ENCODE measurements at places on chromosomes 6 and 20. TPM values are rescaled to one million over a fixed set of nuclear protein-coding genes. Genes with fewer than 3 reads are reported as not detected.

Gene RAB22A
- 24.2 TPM for polyA plus RNA-seq

Gene NOTCH4
- polyA plus RNA-seq = 15.6 TPM

Gene PTCRA
- polyA plus RNA-seq = not detected

Gene WFDC10B
- not detected for polyA plus RNA-seq

Gene ETV7
- polyA plus RNA-seq = not detected

Gene ACSS2
- polyA plus RNA-seq = 46.0 TPM

Gene TUBB2B
- polyA plus RNA-seq = 104 TPM

Gene KCNG1
- polyA plus RNA-seq = 4.3 TPM

Gene PRND
- polyA plus RNA-seq = 3.0 TPM

Gene HLA-DQB2
- 2.9 TPM for polyA plus RNA-seq

DNA sequence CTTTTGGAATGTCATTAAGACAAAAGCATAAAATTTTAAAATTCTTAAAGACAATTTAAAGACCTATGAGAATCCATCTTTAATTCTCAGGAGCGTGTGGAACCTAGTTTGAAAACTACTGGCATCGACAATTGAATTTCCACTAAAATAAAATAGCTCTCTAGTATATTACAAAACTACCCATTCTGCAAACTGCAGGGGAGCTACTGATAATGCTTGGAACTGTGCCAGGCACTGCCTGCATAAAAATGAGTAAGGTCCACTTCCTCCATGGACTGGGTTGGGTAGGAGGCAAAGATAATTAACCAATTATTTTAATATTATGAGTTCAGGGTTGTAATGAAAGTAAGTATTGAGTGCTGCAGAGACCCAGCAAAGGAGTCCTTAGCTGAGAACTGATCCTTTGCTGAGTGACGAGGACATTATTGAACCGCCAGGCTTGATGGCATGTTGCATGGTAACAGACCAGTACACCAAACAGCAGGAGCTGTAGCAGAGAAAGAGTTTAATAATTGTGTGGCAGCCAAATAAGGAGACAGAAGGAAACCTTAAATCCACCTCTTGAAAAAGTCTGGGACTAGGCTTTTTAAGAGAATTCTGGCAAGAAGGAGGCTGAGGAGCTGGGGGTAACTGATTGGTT is 261.3 kb downstream of the ESR1 start:
- no peak for DNase-seq

GRCh38 chr20:1118004-1118335 is 432 bp upstream of the PSMF1 start:
- DNase-seq = no peak

GRCh38 chr20:45935416-45936046 is 1.0 kb downstream of the PCIF1 start:
- DNase-seq = no peak

DNA sequence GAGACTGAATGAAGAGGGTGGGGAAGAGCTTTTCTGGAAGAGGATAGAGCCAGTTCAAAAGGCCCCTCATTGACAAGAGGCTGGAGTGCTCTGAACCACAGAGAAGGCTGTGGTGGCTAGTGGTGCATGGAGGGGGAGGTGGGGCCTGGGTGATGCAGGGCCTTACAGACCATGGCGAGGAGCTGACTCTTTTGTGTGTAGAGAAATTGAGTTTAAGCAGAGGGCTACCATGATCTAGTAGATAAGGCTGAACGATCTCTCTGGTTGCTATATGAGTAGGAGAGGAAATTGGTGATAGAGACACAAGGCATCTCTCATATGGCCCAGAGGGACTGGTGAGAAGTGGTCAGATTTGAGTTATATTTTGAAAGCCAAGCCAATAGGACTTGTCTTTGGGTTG is 137.6 kb downstream of the UST start:
- no peak for DNase-seq

GRCh38 chr6:151121900-151122299 is 117.9 kb upstream of the AKAP12 start:
- DNase-seq = no peak

- no peak for DNase-seq
Observed at GRCh38 chr6:139852488-139853140, 478.2 kb upstream of the CITED2 start.

- no peak for DNase-seq
Observed at GRCh38 chr20:38227420-38228360, 32.8 kb downstream of the KIAA1755 start.

DNA sequence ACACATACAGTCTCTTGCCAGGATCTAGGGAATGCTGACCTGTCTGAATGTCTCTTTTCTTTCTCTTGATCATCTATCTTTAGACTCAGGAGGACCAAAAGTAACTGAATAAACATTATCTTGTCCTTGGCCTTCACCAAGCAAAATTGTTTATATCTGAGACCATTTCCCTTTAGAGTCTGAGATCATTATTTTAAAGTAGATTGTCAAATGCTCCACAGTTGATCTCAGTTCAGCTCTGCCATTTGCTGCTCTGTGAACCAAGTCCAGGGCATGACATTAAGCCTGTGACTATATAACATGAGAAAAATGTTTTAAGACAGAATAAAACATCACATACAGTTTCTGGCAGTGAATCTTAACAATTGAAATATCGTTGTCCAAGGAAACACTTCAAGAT is 148.3 kb upstream of the NRSN1 start:
- no peak for DNase-seq

- peak; percentile 96 for DNase-seq
Observed at GRCh38 chr6:31541658-31542521, at the start of gene DDX39B. Gene DDX39B, minus strand, starts transcription at chr6:31542003. Its CDS starts 1,471 bp downstream, at chr6:31540532.

DNA sequence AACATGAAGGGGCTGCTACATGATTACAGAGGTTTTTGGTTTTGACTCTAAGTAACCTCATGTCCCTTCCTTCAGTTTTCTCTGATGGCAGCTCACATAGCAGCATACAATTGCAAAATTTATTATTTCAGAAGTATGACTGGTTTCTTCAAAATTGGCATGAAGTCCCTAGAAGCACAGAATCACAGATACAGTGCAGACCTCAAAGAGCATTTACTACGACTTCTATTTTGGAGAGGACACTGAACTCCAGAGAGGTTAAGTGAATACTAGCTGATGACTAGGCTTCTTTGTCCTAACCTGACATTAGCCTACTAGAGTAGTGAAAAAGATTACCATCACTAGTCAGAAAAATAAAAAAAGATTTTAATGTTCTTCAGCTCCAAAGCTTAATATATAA is 664.3 kb downstream of the RFPL4B start:
- no peak for DNase-seq

DNA sequence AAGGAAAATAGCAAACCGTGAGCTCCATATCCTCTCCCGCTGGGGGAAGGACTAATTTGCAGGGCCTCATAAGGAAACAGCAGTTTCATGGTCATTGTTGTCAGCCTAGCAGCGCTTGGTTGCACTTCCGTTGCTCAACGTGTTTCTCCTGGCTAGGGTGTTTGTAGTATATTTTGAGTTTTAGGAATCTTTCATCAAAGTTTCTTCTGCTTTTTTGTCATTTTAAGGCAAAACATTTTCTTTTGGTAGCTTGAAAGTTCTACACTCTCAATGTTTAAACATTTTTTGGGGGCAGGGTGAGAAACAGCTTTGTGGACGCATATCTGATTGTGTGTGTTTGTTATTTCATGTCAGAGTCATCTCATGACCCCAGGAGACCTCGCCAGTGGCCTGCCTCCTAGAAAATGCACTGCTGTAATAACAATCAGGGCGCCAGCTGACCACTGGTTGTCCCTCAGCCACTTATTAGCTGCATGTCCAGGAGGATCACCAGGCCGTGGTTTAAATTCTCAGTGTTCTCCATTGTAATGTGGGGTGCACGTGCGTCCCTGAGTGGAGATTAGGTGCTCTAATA is 20.6 kb downstream of the JARID2 start:
- DNase-seq = no peak

GRCh38 chr20:48698507-48699267 is 129.1 kb downstream of the PREX1 start:
- DNase-seq = no peak

DNA sequence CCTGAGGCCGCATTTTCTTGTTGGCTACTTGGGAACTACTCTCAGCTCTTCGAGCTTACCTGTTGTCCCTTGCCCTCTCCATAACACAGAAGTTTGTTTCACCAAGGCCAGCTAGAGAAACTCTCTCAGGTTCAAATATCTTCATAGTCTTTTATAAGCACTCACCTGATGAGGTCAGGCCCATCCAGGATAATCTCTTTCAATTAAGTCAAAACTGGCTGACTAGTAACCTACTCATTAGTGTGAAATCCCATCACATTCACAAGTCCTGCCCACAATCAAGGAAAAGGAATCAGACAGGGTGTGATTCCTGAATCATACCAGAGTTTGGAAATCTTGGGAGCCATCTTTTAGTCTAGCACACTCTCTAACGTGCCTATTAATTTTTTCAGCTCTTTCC is 195.2 kb upstream of the HS3ST5 start:
- no peak for DNase-seq

DNA sequence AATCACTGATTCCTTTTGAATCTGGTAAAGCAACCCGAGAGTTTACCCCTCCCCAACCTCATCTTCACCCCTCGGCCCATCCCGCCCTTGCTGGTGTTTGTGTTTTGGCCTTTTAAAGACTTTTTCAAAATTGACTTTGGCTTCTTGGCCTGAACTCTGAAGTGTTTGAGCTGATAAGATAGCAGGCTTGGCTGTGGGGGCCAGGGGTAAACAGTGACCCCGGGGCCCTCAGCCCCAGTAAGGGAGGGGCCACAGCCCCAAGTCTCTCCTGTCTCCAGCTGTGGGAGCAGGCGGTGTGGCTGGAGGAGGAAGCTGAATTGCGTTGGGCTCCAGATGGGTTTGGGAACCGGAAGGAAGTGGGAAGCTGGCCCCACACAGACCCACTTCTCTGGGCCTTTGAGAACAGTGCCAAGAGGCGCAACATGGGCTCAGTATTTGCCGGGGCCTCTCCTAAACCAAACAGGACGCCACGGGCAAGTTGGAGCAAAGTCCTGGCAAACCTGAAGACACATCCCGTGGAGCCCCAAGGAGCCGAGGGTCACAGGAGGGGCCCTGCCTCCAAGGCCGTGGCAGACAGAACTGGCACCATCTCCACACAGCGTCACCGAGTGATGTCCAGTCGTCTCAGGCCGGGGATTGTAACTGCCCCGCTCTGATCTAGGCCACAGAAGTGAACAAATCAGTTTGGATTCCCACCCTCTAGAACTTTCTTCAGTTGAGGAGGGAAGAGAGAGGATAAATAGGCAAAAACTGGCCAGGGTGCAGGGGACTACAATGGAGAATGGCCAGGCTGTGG is 54.3 kb upstream of the PTPN1 start:
- DNase-seq = no peak

DNA sequence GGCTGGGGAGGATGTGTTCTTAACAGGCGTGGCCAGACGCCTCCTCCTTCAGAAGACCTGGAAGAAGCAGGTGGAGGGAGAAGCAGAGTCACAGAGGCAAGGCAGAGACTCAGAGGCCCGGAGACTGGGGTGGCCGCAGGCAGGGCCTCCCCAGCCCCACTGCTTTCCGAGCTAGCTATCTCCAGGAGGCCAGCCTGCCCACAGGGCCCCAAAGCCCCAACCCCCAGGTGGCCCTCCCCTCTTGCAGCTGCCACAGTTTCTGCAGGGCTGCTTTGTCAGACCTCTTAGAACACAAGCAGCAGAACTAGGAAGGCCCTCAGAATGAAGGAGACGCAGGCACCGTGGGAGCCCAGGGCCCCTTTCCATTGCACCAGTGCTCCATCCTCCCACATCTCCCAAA is 69.0 kb upstream of the MLN start:
- no peak for DNase-seq

- DNase-seq = peak; percentile 22
Observed at GRCh38 chr20:20603339-20603990, 109.0 kb downstream of the RALGAPA2 start.

DNA sequence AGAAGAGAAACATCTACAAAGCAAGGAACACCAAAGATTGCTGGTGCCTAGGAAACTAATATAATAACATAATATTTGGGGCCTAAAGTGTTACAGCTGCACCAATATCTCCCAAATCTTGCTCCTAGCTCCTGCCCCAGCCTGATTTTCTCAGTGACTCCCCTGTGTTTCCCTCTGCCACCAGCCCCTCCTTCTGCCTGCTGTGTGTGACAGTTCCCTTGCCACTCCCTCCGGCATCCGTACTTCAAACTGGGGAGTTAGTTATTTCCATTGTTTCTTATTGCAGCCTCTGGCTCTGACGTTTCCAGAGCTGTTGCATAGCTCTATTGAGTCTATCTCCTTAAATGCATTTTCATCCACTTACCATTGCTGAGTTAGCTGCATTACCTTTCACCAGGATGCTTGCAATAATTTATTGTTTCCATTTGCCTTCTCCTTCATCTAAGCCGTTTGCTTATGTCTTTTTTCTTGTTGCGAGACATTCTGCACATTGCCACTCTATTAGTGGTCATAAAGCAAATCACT is 43.1 kb downstream of the ESR1 start:
- DNase-seq = no peak

DNA sequence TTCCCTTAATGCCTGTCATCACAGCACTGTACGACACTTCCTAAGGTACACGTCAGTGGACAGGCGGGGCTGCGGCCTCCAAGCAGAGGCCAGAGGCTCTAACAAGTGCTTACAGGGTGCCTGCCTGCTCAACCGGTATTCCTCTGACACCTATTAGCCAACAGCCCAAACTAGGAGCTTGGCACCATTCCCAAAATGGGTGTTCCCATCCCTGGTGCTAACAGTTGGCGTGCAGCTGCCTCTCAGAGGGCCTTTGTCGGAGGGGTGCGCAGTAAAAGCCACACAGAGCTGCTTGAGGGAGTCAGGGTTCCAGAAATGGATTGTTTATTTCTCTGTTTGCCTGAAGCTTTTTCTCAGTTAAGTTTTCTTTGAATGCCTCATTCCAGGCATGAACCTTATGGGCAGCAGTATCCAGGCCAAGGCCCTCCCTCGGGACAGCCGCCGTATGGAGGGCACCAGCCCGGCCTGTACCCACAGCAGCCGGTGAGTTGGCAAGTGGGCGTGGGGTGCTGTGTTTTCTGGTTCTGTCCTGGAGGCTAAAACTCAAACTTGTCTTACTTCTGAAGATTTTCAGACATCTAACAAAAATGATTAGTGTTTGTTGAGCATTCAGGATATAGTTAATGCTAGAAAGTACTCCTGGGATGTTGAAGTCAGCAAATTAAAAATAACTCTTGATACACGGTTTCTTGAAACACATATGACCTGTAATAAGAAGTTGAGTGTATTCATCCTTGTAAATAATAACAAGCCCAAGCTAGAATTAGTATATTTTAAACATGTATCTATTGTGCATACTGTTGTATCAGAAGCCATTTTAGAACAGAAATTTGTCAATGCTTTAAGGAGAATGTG is 124.7 kb downstream of the TMEM242 start:
- DNase-seq = no peak

DNA sequence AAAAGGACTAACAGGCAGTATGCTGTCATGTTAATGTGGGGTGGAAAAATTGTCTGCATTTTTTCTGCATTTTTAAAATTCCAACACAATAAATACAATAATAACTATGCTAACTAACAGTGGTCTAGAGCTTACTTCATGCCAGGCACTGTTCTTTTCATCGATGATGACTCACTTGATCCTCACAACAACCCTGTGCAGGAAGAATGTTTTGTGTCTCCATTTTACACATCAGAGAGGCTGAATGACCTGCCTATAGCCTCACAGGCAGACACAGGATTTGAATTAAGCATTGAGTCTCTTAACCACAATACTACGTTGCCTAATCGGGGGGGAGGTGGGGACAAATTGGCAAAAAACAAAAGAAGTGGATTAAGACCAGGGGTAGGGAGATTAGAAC is 26.9 kb upstream of the FANCE start:
- DNase-seq = no peak

- no peak for DNase-seq
Observed at GRCh38 chr6:159099961-159100360, 55.2 kb upstream of the TAGAP start.
